ENCODE measurements at places on chromosomes 11 and 22. TPM values are rescaled to one million over a fixed set of nuclear protein-coding genes. Genes with fewer than 3 reads are reported as not detected.

Gene LARGE1
- 0.28 TPM for total RNA-seq

DNA sequence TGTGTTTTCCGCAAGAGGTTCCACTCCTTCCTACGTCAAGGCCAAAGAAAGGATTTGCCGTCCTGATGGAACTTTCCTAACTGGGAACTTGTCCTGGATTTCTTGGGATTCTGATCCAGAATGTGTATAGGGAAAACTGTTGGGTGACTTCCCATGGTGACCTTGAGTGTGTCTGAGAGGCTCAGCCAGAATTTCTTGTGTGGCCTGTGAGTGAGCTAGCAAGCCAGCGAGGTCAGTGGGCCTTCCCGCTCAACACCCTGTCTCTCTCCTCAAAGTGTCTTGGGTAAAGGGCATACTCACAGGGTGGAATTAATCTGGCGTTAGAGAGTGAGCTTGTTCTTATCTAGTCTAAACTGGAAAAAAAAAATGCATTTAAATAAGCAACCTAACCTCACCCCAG, 20.4 kb downstream of the ZNRF3 start:
- H3K27me3 ChIP-seq, result peaks cover 34% of the 10 kb centered on the region
- no peak overlapping the region for H3K4me3 ChIP-seq
- H3K4me1 ChIP-seq, result peaks cover 38% of the 10 kb centered on the region
- no peak overlapping the region for H3K27ac ChIP-seq
- peaks cover 4% of the 10 kb centered on the region for H3K36me3 ChIP-seq

Gene C11orf91
- not detected for total RNA-seq

GRCh38 chr11:14835496-14836492, 56.2 kb downstream of the CYP2R1 start:
- H3K4me3 ChIP-seq, result no peak overlapping the region
- H3K36me3 ChIP-seq, result peaks cover 42% of the 10 kb centered on the region
- no peaks in the 10 kb centered on the region for H3K27me3 ChIP-seq

DNA sequence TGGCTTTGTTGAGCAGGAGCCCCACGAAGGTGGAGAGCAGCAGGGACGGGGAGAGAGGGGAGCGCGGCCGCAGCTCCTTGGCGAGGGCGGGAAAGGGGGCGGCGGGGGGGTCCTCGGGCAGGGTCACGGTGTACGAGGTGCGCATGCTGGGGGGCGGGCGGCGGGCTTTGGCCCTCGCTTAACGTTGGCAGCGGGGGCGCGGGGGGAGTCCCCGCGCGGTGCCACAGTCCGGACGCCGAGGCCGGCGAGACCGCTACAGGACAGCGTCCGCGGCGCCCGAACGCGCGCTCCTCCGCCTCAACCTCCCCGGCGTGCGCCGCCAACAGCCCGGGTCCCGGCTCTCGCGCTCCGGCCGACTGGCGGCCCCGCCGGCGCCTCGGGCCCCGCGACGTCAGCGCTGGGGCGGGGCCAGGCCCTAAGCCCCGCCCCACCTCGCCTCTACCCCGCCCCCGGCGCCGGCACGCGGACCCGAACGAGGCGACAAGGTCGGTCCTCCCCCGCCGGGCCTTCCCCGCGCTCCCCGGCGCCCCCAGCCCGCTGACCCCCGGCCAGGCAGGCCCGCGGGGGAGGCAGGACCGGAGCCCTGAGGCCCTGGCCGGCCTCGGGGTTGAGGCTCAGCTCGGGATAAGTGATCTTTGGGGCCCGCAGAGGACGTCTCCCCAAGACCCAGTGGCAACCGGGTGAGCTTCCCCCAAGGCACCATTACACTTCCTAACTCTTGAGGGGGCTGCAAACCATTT, 17.5 kb downstream of the USP2 start:
- DNase-seq, result peak; percentile 71
- peaks cover 5% of the 10 kb centered on the region for H3K4me1 ChIP-seq
- no peaks in the 10 kb centered on the region for H3K36me3 ChIP-seq
- H3K27ac ChIP-seq, result no peak overlapping the region
- H3K4me3 ChIP-seq, result no peak overlapping the region

Gene NXPE4
- not detected for total RNA-seq

Gene OR8G5
- total RNA-seq, result not detected

GRCh38 chr11:17734418-17734911, at the start of gene KCNC1:
Gene KCNC1 (plus strand): TSS chr11:17734781. CDS start chr11:17736003, 1,222 bp downstream.
- peaks cover 63% of the 10 kb centered on the region for H3K27me3 ChIP-seq
- no peak for DNase-seq
- no peaks in the 10 kb centered on the region for H3K36me3 ChIP-seq
- no peak within 1 kb of the TSS for H3K27ac ChIP-seq
- peak within 1 kb of the TSS; percentile 37 for H3K4me3 ChIP-seq

Data from activated naive CD8-positive, alpha-beta T cell treated with anti-CD3 and anti-CD28 coated beads for 36 hours (primary cell).